ENCODE measurements at places on chromosomes 2 and 18.
A peak's percentile ranks its signal among the peaks of the same experiment; 100 is the strongest.

DNA sequence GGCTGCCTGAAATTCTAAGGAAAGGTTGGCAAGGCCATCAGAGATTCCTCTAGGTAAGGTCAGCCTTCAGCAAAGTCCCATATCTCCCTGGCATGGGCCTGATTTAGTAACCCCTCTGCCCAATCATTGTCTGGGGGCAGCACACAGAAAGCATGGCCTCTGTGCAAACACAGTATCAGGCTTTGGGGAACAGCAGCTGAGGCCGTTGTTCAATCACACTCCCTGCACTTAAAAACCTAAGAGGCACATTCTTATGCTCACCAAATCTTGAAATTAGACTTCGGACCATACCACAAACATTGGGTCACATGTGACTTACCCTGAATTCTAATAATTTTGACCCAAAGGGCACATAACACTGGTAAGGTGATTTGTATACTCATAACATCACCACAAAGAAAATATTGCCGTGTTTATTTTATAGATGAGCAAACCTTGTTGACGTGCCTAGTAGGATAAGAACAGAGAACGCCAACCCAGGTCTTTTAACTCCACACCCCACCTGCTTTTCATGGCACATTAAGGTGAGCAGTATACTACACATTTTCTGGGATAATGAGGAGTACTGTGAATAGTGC lies 212.7 kb downstream of the HNMT start:
- no peaks in the 10 kb centered on the region for H3K27me3 ChIP-seq
- no peaks in the 10 kb centered on the region for H3K4me1 ChIP-seq
- H3K36me3 ChIP-seq: no peaks in the 10 kb centered on the region
- no peak overlapping the region for H3K27ac ChIP-seq
- no peak overlapping the region for H3K4me3 ChIP-seq

DNA sequence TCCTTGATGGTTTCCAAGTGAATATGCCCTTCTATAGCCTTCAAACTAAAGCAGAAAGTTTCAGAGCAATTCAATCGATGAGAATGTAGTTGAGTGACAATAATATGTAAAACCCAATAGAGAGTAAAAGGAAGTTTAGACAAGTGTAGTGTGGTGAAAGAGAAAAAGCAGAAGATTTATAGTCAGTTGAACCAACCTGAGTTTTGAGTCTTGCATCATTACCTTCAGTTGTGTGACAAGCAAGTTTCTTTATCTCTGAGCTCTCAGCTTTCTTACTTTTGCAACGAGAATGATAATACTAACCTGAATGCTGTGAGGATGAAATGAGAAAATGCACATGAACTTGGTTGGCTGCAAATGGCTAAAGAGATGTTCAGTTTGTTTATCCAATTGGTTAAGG lies 40.6 kb upstream of the TMEM247 start:
- H3K4me1 ChIP-seq: peaks cover 34% of the 10 kb centered on the region
- DNase-seq: no peak
- H3K36me3 ChIP-seq: no peaks in the 10 kb centered on the region

DNA sequence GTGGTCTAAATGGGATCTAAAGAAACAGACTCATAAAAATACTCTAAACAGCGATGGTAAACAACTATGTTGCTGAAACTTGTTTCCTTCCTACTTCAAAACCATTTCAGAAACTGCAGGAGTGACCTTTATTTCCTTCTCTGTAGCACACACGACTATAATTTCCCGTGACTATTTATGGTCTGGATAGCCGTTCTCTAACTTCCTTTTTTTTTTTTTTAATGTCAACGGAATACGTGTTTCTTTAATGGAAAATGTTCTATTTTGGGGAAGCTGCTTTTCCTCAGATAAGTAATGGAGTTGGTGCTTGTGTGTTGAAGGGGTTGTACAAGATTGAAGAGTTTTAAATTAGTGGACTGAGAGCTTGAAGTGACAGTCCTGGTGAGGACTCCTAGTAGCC lies 224.1 kb downstream of the PHLPP1 start:
- H3K27ac ChIP-seq: no peak overlapping the region
- peaks cover 4% of the 10 kb centered on the region for H3K4me1 ChIP-seq
- H3K27me3 ChIP-seq: no peaks in the 10 kb centered on the region
- peaks cover 3% of the 10 kb centered on the region for H3K36me3 ChIP-seq
- DNase-seq: no peak

DNA sequence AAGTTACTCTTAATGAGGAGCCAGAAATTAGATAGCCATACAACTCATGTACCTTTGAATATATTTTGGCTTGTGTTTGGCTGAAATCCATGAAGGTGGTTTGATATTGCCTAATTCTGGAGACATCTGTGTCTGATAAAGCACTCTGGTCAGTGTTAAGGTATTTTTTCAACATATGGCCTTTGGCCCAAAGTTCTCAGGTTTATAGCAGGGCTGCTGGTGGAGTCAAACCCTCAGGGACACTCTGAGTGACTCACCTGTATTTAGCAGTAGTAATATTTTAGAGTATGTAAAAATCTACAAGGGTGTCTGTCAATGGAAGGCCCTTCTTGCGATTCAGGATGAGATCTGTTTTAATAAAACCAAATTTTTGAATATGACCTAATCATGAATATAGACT lies 666.5 kb downstream of the SLC4A3 start:
- H3K27me3 ChIP-seq: no peaks in the 10 kb centered on the region
- no peak overlapping the region for H3K4me3 ChIP-seq
- DNase-seq: no peak
- H3K4me1 ChIP-seq: no peaks in the 10 kb centered on the region
- H3K27ac ChIP-seq: no peak overlapping the region
- H3K36me3 ChIP-seq: no peaks in the 10 kb centered on the region

DNA sequence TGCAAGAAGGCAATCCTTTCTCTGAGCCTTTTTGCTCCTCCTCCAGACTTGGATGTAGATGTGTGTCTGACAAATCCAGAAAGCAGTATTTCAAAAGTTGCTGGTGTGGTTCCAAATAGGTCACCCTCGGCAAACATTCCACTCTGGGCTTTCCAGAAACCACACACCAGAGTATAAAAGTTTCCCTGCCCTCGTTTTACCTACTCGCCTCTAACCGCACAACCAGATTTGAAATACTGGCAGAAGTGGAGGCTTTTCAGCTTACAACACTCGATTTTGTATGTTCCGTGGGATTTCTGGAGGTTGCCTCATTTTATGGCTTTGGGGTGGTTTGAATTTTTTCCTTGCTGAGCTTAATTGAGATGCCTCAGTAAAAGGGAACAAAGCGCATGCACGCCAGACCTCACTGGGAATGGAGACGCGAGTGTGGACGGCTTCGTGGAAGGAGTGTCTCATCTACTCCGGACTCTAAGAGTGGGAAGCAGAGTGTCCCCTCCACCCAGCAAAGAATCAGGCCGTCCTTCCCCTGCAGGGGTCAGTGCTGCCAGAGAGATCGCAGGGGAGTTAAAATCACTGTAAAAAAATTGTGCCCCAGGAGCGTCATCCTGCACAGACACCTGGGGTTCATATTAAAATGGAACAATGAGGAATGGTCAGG lies 44.0 kb upstream of the RPL31 start:
- peaks cover 7% of the 10 kb centered on the region for H3K27me3 ChIP-seq
- DNase-seq: no peak
- no peak overlapping the region for H3K4me3 ChIP-seq
- peaks cover 5% of the 10 kb centered on the region for H3K4me1 ChIP-seq
- no peak overlapping the region for H3K27ac ChIP-seq
- peaks cover 5% of the 10 kb centered on the region for H3K36me3 ChIP-seq

GRCh38 chr18:55524353-55525073 lies 63.5 kb downstream of the TCF4 start:
- H3K27me3 ChIP-seq: no peaks in the 10 kb centered on the region
- no peak for DNase-seq
- H3K4me1 ChIP-seq: no peaks in the 10 kb centered on the region
- no peaks in the 10 kb centered on the region for H3K36me3 ChIP-seq
- no peak overlapping the region for H3K27ac ChIP-seq

DNA sequence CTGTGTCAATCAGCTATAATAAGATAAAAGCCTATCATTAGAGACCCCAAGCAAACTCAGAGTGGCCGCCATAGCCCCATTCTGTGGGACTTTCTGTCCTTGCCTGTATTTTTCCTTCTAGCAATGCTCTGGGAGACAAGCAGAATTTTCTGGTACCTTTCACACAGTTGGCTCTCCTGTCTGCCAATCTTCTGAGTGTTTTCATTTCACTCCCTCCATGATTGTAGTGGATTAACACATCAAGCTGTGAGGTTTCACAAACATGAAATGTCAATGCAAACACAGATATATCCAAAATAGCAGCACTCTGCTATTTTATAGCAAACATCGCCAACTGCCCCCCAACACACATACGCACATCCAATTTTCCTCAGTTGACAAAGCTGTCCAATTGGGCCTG lies 64.9 kb downstream of the C1D start:
- H3K36me3 ChIP-seq: peaks cover 2% of the 10 kb centered on the region
- no peak overlapping the region for H3K4me3 ChIP-seq
- DNase-seq: no peak
- H3K27ac ChIP-seq: no peak overlapping the region

GRCh38 chr18:58692422-58693185 lies 21.3 kb downstream of the MALT1 start:
- peak overlapping the region; percentile 72 for H3K4me3 ChIP-seq
- DNase-seq: no peak
- peaks cover 69% of the 10 kb centered on the region for H3K4me1 ChIP-seq
- no peaks in the 10 kb centered on the region for H3K27me3 ChIP-seq

DNA sequence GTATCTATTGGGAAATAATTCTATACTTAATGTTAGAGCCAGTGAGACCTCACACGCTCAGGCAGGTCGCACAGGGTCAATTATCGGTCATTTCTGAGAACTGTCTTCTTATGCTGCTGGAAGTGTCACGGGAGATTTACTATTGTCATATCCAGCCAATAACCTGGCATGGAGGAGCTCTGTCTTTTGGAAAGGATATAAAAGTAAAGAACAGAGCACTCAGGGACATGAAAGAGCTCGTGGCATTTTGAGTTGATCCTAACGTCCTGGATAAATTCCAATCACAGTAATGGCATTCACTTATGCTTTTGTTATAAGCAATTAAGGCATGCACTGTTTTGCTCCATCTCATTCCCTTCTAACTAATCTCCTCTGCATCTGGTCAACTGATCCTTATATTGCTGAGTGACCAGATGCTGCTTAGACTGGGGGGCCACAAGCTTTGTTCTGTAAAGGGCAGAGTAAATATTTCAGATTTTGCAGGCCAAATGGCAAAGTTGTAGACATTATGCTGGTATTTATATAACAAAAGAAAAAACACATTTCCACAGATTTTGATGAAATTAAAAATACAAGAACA lies 453.5 kb upstream of the SMIM21 start:
- no peak overlapping the region for H3K27ac ChIP-seq
- H3K27me3 ChIP-seq: peaks cover 8% of the 10 kb centered on the region
- no peaks in the 10 kb centered on the region for H3K36me3 ChIP-seq
- DNase-seq: no peak
- no peaks in the 10 kb centered on the region for H3K4me1 ChIP-seq

- H3K27me3 ChIP-seq: peaks cover 73% of the 10 kb centered on the region
- H3K36me3 ChIP-seq: peaks cover 2% of the 10 kb centered on the region
- H3K27ac ChIP-seq: no peak overlapping the region
- no peak overlapping the region for H3K4me3 ChIP-seq
- no peaks in the 10 kb centered on the region for H3K4me1 ChIP-seq
Observed at GRCh38 chr2:238883421-238883901, 35.6 kb downstream of the TWIST2 start.

- peaks cover 5% of the 10 kb centered on the region for H3K4me1 ChIP-seq
- H3K27ac ChIP-seq: no peak overlapping the region
- H3K4me3 ChIP-seq: no peak overlapping the region
- no peak for DNase-seq
Observed at GRCh38 chr18:3323900-3324299, 62.0 kb downstream of the MYL12B start.

GRCh38 chr2:158041400-158041799 lies 60.3 kb upstream of the UPP2 start:
- H3K4me3 ChIP-seq: no peak overlapping the region
- H3K36me3 ChIP-seq: no peaks in the 10 kb centered on the region

DNA sequence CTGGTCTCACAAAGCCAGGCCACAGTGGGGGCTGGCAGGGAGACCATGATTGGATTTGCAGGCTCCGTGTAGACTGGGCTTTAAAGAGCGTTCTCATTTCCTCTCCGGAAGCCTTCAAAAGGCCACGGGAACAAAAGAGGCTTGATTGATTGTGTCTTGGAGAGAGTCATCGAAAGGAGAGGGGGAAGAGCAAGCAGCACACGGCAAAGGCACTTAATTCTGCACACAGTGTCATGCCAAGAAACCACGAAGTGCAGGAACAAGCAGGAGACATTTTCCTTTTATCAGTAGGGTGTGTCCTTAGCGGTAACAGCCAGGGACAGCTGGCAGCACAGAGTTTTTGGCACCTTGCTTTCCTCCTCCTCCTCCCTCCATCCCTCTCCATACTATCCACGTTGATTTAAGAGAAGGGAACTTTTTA lies 47.7 kb downstream of the GLI2 start:
- H3K4me3 ChIP-seq: no peak overlapping the region
- H3K27me3 ChIP-seq: peaks cover 15% of the 10 kb centered on the region
- DNase-seq: no peak
- H3K36me3 ChIP-seq: no peaks in the 10 kb centered on the region
- H3K4me1 ChIP-seq: peaks cover 3% of the 10 kb centered on the region
- no peak overlapping the region for H3K27ac ChIP-seq

- H3K27me3 ChIP-seq: no peaks in the 10 kb centered on the region
- no peaks in the 10 kb centered on the region for H3K36me3 ChIP-seq
- no peak overlapping the region for H3K4me3 ChIP-seq
- H3K4me1 ChIP-seq: no peaks in the 10 kb centered on the region
- no peak for DNase-seq
Observed at GRCh38 chr2:141490886-141491285, 639.9 kb downstream of the LRP1B start.

DNA sequence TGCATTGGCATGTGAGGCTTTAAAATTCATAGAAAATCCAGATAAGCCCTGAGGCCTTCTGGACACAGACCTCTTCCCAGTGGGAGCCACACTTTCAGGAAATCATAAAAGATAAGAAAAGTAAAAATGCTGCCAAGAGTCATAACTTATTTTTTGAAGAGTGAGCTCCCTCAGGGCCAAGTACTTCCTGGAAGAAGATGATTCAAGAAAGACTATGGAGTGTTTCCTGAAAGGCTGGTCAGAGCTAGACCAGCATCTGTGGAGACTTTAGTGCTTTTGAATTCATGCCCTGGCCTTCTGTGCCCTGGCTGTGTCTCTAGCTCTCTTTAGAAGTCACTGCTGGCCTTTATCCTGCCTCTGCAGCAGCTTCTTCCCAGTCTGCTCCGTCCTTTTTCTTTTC lies 6.4 kb upstream of the XDH start:
- H3K4me1 ChIP-seq: peaks cover 9% of the 10 kb centered on the region
- DNase-seq: no peak
